ENCODE measurements at places on chromosomes 5 and 9. TPM values are rescaled to one million over a fixed set of nuclear protein-coding genes. Genes with fewer than 3 reads are reported as not detected.

Gene MEIKIN
- 1.5 TPM for total RNA-seq

Gene SLC6A3
- 0.22 TPM for total RNA-seq

Gene CCDC180
- total RNA-seq: 9.0 TPM

Gene CCDC152
- total RNA-seq: 1.3 TPM

Gene ACTBL2
- not detected for total RNA-seq

Gene PAM
- 289 TPM for total RNA-seq

Gene STC2
- total RNA-seq: 2.4 TPM

Gene SOHLH1
- total RNA-seq: not detected

Gene C5
- total RNA-seq: 14.5 TPM

Gene IL5
- not detected for total RNA-seq

Gene TTLL11
- total RNA-seq: 8.7 TPM

All from subcutaneous adipose tissue (tissue), 4 donors.